Activated CD4-positive, alpha-beta T cell treated with anti-CD3 and anti-CD28 coated beads, Interleukin-2, amount 50 U/mL, for 16 hours (primary cell): ENCODE measurements at places on chromosomes 1 and 21.

- DNase-seq = no peak
These were observed 68.5 kb upstream of the PLXNA2 start for GRCh38 chr1:208312706-208313105.

DNA sequence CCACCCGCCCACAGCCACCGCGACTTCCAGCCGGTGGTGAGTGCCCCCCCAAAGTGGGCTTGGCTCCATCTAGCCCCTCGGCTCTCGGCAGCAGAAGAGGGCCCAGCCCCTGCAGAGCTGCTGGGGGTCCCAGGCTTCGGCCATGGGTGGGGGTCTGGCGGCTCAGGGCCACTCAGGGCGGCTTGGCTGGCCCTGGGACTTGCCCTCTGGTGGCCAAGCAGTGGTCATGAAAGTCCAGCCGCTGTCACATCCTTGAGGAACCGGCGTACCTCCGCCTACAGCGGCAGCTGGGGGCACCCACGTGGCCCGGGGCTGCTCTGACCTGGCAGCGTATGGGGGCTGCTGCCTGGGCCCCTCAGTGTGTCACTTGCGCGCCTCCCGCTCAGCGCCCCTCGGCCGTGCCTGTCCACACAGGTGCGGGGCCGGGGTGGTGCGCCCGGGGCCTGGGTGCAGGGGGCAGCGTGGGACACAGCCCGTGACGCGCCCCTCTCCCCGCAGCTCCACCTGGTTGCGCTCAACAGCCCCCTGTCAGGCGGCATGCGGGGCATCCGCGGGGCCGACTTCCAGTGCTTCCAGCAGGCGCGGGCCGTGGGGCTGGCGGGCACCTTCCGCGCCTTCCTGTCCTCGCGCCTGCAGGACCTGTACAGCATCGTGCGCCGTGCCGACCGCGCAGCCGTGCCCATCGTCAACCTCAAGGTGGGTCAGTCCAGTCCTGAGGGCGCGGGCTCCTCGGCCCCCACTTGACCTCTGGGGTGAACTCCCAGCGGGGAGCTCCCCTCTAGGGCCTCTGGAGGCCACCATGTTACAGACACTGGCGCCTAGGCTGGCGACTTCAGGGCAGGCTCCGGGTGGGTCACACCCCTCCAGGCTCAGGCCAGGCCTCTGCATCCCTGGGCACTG is 32.4 kb downstream of the SLC19A1 start:
- DNase-seq = no peak

GRCh38 chr1:167628741-167629515 is 1.1 kb upstream of the RCSD1 start:
- DNase-seq = peak; percentile 30

DNA sequence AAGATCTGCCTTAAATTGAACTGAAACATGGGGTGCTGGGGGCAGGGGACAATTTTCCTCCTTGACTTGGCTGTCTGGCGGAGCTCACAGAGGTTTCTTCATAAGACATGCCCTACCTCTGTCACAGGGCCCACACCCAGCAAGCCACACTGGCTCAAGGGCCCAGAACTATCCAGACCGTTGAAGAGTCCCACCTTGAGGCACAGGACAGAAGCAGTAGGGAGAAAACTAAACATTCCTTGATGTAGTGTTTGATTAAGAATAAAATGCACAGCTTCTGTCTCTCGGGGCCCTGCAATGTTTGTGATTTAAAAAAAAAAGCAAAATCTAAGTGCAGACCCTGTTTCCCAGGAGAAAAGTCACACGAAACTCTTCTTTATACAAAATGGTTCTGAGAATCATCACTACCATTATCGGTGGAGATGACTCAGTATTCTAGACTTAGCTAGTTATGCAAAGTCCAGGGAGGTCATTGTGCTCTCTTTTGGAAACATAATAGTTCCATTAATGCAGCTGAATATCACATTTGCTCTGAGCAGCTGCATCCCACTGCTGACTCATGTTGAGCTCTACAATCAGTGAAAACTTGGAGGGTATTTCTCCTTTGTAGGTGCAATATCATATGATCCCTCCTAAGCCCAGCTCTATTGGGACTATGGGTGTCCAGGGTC is 53.6 kb upstream of the DIRAS3 start:
- no peak for DNase-seq

- no peak for DNase-seq
These were observed 390.2 kb downstream of the GPATCH2 start for GRCh38 chr1:217240656-217241055.

GRCh38 chr1:161019751-161020495 is 1.0 kb downstream of the F11R start:
- DNase-seq = no peak
